GM23338 (cell line): ENCODE measurements at places on chromosomes 7 and 10.
A peak's percentile ranks its signal among the peaks of the same experiment; 100 is the strongest.

DNA sequence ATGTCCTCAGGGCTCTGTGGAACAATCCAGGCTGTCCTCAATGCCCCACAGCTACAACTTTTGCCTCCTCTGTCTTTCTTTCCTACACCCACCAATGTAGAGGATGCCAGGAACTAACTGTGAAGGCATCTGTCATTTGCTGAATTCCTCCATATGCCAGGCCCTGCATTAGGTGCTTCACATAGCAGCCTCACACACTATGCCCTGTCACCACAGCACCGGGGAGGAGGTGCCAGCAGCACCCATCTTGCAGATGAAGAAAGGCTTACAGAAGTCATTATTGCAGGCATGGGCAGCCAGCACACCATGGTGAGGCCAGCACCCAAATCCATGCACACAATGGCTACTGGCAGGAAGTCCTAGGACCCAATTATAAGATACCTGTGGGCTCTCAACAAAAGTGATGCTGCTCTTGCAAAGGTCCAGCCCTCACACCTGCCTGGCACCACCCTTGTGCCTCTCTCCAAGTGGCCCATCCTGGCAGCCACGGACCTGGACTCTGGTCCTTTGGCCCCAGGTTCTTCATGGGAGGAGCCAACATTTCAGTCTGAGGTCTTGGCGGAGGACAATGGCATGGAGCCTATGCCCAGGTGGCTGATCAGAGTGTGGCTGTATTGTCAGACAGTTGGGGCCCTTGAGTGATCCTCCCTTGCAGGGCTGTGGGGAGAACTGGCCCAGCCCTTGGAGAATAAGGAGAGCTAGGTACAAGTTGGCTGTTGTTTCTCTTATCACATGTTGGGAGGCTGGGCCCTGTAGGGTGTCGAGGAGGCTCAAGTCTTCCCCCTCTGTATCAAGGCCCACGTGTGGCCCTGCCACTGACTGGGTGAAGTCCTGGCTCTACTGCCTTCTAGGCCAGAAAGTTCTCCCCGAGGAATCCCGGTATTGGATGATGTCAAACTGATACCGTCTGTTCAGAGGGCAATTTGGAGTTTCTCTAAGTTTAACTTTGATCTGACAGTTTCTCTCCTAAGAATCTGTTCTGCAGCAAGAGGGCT, 14.4 kb upstream of the MYL7 start:
- no peak for DNase-seq

DNA sequence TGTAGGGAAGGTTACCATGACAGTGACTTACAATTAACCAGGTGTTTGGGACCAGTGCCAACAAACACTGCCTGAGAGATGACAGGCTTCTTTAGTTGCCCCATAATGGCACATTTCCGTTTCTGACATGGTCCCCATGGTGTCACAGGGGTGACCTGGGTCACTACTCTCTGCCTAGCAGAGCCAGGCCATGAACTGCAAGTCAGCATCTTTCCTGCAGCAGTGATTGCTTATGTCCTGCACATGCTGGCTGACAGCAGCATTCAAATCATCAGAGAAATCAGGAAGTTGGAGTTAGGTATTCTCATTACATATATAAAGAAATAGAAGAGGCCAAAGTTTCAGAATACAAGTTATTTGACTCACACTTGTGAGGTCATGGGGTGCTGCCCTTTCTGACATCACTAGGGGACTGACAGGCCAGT, 47.1 kb upstream of the ZNRF2 start:
- no peak for DNase-seq

GRCh38 chr10:88455831-88456230, 127.3 kb downstream of the RNLS start:
- DNase-seq, result no peak

DNA sequence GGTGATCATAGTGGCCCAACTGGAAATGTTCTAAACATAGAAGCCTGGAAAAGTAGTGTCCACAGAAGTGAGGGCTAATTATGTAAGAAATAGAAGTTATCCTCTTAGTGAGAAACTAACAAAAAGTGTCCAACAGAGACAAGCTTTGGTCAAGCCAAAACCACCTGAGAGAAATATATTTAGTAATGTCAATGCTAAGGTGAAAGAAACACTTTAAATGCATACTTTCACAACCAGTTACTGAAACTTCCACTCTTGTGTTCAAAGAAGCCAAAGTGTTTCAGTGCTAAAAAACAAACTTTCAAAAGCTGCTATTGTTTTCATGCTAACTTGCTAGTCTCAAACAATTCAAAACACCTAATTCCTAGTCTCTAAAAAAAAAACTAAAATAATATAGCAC, 18.1 kb downstream of the RAB11FIP2 start:
- DNase-seq, result no peak

- no peak for DNase-seq
These were observed 77.9 kb upstream of the GRB10 start for GRCh38 chr7:50860598-50860997.

GRCh38 chr10:131727560-131727959, 173.2 kb upstream of the PPP2R2D start:
- no peak for DNase-seq

DNA sequence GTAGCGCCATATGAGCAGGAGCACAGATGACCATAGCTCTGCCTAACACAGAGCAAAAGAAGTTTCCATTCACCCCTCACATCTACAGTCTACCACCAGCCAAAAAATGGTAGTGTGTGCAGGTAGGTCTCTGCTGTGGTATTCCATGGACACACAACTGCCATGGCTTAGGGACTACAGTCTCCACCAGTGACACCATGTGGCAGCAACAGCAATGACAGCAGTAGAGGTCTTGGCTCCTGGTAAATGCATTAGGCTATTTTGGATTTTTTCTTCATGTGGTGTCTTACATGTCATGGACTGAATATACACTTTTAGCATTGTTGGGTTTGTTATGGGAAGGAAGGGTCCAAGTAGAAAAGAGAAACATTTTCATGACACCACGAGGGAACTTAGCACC, 70.1 kb upstream of the CABCOCO1 start:
- peak; percentile 57 for DNase-seq

- DNase-seq, result peak; percentile 3
These were observed 385.8 kb upstream of the C7orf33 start for GRCh38 chr7:148204639-148205304.
